Lung (tissue), 17 donors: ENCODE measurements at places on chromosomes 13 and 19. TPM values are rescaled to one million over a fixed set of nuclear protein-coding genes. Genes with fewer than 3 reads are reported as not detected.

POU2F2 gene
- polyA plus RNA-seq: 1.9 TPM

OR4F17 gene
- not detected for polyA plus RNA-seq

ADGRE2 gene
- 4.1 TPM for polyA plus RNA-seq

- H3K4me3 ChIP-seq: peak overlapping the region; percentile 55
- peak overlapping the region; percentile 88 for H3K27ac ChIP-seq
- H3K36me3 ChIP-seq: no peaks in the 10 kb centered on the region
- no peak for DNase-seq
- H3K4me1 ChIP-seq: no peaks in the 10 kb centered on the region
Measured at GRCh38 chr19:58380037-58380661, 681 bp downstream of the ZNF837 start.

DNA sequence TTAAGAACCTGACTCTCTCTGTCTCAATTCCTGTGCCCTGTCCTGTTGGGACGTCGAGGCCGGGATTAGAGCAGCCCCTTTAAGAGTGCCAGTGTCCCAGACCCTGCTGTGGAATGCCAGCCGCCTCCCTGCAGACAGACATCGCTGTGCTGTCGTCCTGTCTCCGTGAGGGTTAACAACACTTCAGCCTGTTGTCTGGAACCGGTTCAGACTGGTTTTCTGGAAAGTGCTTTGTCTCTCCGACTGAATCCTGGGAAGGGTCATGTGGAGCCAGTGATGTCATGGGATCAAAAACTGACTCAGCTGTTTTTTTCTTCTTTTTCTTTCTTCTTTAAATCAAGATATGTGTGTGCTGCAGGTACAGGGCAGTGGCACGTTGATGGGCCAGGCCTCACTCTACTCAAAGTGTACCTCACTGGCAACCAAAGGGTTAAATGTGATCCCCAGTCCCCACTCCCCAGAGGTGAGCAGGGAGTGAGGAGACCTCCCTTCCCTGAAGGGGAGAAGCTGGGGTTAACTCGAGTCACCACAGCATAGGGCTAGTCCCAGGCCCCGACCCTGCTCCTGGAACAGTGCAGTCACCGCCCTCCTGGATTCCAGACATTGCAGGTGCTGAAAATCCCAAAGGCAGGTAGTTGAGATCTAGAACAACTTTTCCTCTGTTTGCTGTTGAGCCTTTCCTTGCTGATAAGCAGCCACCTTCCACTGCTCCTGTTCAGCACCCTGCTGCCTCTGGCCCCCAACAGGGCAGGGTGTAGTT lies 50.8 kb downstream of the TSSK6 start:
- H3K36me3 ChIP-seq: peaks cover 5% of the 10 kb centered on the region
- H3K27me3 ChIP-seq: no peaks in the 10 kb centered on the region
- H3K27ac ChIP-seq: no peak overlapping the region
- peak; percentile 88 for DNase-seq
- H3K4me3 ChIP-seq: no peak overlapping the region

DNA sequence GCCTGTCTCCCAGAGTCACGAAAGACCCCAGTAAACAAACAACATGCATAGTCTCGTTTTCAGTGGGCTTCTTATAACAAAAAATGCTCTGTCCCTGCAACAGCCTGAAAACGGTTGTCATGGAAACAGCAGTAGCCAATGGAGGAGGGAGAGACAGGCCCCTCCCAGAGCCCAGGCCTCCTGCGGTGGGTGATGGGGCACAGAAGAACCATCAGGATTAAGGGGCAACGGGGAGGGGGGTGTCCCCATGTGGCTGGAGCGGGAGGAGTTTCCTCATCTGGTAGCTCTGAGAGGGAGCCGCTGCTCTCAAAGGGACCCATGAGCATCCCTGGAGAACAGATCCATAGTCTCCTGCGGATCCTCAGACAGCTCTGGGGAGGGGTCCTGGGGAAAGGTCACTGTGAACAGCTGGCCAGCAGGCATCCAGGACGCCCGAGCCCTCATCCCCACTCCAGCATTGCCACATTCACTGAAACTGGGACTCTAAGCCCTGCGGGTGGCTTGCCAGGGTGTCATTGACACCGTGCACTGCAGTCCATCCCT lies 37.5 kb upstream of the PNMA8B start:
- H3K27me3 ChIP-seq: no peaks in the 10 kb centered on the region
- no peaks in the 10 kb centered on the region for H3K36me3 ChIP-seq
- no peaks in the 10 kb centered on the region for H3K4me1 ChIP-seq
- peak; percentile 50 for DNase-seq
- no peak overlapping the region for H3K4me3 ChIP-seq

GRCh38 chr13:50589651-50590054 lies 253.8 kb downstream of the DLEU7 start:
- H3K27me3 ChIP-seq: no peaks in the 10 kb centered on the region
- no peak for DNase-seq
- H3K4me3 ChIP-seq: no peak overlapping the region
- H3K27ac ChIP-seq: no peak overlapping the region

- DNase-seq: no peak
- no peaks in the 10 kb centered on the region for H3K27me3 ChIP-seq
- no peaks in the 10 kb centered on the region for H3K36me3 ChIP-seq
- H3K27ac ChIP-seq: no peak overlapping the region
Measured at GRCh38 chr13:112525356-112525945, 62.5 kb downstream of the TUBGCP3 start.

DNA sequence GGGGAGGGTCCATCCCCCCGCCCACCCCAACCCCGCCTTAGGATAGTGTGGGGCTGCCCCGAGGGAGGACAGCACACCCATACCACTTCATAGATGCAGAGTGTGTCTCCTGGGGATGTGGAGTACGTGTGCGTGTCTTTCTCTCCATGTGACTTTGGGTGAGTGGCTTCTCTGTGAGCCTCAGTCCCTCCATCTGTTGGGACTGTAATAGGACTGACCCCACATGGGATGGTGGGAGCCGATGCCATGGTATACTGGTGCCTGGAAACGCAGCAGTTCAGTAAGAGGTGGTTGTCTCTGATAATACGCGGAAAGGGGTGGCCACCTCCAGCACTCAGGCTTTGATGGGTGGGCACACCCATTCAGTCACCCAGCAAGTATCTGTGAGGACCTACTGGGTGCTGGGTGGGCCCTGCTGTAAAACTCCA lies 816 bp upstream of the PRKD2 start:
- peak overlapping the region; percentile 64 for H3K4me3 ChIP-seq
- H3K27me3 ChIP-seq: no peaks in the 10 kb centered on the region
- DNase-seq: no peak

DNA sequence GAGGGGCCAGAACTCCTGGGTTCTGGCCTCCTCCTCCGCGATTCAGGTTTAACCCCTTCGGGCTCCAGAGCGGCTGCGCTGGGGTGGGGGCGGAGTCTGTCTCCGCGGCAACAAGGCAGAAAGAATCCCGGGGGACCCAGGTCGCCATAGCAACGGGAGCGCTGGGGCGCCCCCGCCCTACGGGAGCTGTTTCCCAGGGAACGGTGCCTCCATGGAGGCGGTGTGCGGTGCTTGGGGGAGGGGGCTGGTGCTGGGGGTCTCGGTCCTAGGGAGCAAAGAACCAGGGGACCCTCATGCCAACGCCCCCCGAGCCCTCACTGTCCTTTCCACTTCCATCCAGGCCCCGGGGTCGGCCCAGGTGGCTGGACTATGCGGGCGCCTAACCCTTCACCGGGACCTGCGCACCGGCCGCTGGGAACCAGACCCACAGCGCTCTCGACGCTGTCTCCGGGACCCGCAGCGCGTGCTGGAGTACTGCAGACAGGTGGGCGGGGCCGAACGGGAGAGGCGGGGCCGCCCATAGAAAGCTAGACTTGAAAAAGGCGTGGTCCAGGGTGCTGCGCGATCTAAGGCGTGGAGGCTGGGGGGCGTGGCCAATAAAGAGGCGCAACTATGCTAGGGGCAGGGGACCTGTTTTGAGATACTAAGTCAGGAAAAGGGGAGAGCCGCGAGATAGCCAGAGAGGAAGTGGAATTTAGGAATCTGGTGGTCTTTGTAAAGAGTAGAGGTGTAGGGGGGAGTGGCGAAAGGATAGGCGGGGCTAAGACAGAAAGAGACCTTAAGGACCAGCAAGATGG lies 1.2 kb downstream of the APLP1 start:
- no peak overlapping the region for H3K4me3 ChIP-seq
- H3K27ac ChIP-seq: no peak overlapping the region
- H3K4me1 ChIP-seq: peaks cover 16% of the 10 kb centered on the region

DNA sequence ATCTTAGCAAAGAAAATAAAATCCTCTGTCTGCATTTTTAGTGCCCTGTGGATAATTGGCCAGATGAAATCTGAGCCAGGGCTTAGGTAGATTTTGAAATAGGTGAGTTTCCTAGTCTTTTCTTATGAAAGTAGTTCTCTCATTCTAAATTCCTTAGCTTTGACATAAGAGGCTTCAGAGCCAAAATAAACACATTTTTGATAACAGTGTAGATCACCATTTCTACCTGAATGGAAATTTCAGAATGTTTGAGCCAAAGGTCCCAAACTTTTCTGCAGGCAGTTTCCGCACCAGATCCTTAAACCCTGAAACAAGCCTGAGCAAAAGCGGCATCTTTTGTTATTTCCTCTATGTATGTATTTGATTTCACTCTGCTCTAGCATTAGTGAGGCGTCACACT lies 551.2 kb downstream of the EFNB2 start:
- H3K4me3 ChIP-seq: no peak overlapping the region
- no peaks in the 10 kb centered on the region for H3K27me3 ChIP-seq
- H3K36me3 ChIP-seq: no peaks in the 10 kb centered on the region
- DNase-seq: no peak

DNA sequence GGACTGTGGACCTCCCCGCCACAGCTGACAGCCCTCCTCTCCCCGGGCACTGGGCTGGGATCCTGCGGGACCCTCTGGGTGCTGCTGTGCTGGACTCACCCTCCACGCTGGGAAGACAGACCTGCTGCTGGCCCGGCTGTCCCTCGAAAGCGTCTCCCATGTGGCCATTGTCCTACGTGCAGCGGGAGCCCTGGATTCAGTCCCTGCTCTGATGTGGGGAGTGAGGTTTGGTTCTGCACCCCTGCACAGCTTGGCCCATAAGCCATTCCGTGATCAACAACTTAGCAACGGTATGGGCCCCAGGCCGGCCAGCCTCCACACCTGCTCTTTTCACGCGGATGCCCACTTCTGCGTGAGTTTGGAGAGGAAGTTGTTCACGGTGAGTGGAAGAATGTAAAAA lies 195.2 kb downstream of the TEX29 start:
- H3K4me1 ChIP-seq: no peaks in the 10 kb centered on the region
- no peak for DNase-seq
- no peak overlapping the region for H3K27ac ChIP-seq
- H3K4me3 ChIP-seq: no peak overlapping the region
- H3K27me3 ChIP-seq: no peaks in the 10 kb centered on the region
- H3K36me3 ChIP-seq: no peaks in the 10 kb centered on the region

GRCh38 chr13:67421475-67421874 lies 191.3 kb upstream of the PCDH9 start:
- H3K4me3 ChIP-seq: no peak overlapping the region
- H3K36me3 ChIP-seq: no peaks in the 10 kb centered on the region
- no peak overlapping the region for H3K27ac ChIP-seq
- no peak for DNase-seq

DNA sequence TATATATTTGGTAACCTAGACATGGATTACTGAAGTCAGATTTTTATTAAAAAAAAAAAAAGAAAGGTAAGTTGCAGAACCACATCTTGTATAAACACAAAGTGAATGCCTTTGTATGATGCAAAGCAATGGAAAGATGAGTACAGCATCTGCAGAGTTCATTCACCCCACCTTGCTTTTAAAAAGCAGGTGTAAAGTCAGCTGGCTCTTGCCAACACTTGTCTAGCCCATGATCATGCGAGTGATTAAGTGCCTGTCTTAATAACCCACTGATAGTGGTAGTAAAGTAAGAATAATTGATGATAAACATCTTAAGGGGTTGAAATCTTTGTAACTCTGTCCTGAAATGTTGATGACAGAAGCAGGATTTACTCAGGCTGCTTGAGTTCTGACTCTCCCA lies 710.4 kb downstream of the EFNB2 start:
- no peaks in the 10 kb centered on the region for H3K4me1 ChIP-seq
- no peak overlapping the region for H3K27ac ChIP-seq
- H3K4me3 ChIP-seq: no peak overlapping the region
- no peaks in the 10 kb centered on the region for H3K27me3 ChIP-seq
- no peak for DNase-seq

- H3K27me3 ChIP-seq: no peaks in the 10 kb centered on the region
- H3K27ac ChIP-seq: peak overlapping the region; percentile 83
- H3K36me3 ChIP-seq: no peaks in the 10 kb centered on the region
- peaks cover 26% of the 10 kb centered on the region for H3K4me1 ChIP-seq
Measured at GRCh38 chr19:47107202-47107952, 6.2 kb downstream of the ZC3H4 start.

DNA sequence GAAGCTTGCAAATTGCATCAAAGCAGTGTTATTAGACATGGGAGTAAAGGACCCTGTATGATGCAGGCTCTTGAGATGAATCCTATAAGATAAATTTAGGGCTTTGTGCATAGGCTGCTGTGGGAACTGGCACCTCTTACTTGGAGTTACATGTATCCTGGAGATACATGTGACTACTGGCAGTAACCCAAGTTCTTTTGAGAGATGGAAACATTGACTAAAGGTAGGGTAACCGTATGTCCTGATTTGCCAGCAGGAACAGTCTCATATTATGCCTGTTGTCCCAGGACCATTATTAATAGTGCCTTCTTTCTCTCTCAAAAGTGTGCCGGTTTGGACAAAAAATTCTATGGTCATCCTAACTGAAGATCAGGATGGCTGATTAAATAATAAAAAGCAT lies 195.4 kb downstream of the LACC1 start:
- peak overlapping the region; percentile 56 for H3K27ac ChIP-seq
- no peaks in the 10 kb centered on the region for H3K36me3 ChIP-seq
- H3K27me3 ChIP-seq: no peaks in the 10 kb centered on the region
- no peak overlapping the region for H3K4me3 ChIP-seq
- H3K4me1 ChIP-seq: no peaks in the 10 kb centered on the region

DNA sequence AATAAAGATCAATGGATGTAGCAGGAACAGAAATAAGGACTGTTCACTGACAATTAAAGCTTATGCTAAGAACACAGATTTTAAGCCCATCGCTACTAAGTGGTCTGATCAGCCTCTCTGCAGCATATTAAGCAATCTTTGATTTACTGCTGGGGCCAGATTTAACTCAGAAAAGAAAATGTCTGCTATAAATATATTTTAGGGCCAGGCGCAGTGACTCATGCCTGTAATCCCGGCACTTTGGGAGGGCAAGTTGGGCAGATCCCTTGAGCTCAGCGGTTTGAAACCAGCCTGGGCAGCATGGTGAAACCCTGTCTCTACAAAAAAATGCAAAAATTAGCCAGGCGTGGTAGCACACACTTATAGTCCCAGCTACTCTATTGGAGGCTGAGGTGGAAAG lies 43.0 kb downstream of the METTL21C start:
- peaks cover 34% of the 10 kb centered on the region for H3K36me3 ChIP-seq
- no peak overlapping the region for H3K4me3 ChIP-seq
- no peaks in the 10 kb centered on the region for H3K27me3 ChIP-seq
- no peak for DNase-seq

- no peak overlapping the region for H3K4me3 ChIP-seq
- no peak overlapping the region for H3K27ac ChIP-seq
- H3K27me3 ChIP-seq: no peaks in the 10 kb centered on the region
Measured at GRCh38 chr19:2336528-2337328, 8.2 kb downstream of the SPPL2B start.
